ENCODE measurements at places on chromosomes 4 and X. TPM values are rescaled to one million over a fixed set of nuclear protein-coding genes. Genes with fewer than 3 reads are reported as not detected.

EVC2 gene
- total RNA-seq: 7.5 TPM

SLITRK4 gene
- total RNA-seq: 9.9 TPM

- no peak for DNase-seq
These were observed 12.9 kb upstream of the SPP1 start for GRCh38 chr4:87962398-87963146.

GRCh38 chr4:122537388-122538135 is 81.0 kb upstream of the IL2 start:
- DNase-seq: no peak

DNA sequence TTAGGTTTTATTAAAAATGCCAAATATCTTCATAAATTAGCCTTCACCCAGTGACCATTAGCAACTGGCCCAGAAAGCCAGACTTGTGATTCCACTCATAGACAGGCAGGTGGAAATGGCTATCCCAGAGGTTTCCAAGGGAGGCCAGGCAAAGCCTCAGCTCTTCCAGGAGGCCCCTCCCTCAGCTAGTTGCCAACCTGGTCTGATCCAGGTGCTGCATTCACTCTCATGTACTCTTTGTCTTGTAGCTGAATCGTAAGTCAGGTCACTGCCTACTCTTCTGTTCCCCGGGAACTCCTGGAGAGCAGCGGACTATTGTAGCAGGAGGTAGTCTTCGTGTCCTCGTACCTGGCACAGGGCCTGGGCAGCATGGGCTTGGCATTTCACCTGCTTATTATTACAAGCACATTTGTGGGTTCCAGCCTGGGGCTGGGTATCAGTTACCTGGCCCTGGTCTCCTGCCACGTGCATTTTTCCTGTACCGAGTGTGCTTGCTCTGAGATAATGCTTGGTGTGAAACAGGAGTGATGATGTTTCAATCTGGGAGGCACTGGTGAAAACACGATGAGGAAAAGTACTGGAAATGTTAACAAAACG is 101.6 kb downstream of the FAM193A start:
- DNase-seq: no peak

TKTL1 gene
- not detected for total RNA-seq

- no peak for DNase-seq
These were observed 85.1 kb upstream of the LCORL start for GRCh38 chr4:18106620-18107019.

ARR3 gene
- not detected for total RNA-seq

- no peak for DNase-seq
These were observed 71.3 kb downstream of the VEGFC start for GRCh38 chr4:176721459-176721858.

DNA sequence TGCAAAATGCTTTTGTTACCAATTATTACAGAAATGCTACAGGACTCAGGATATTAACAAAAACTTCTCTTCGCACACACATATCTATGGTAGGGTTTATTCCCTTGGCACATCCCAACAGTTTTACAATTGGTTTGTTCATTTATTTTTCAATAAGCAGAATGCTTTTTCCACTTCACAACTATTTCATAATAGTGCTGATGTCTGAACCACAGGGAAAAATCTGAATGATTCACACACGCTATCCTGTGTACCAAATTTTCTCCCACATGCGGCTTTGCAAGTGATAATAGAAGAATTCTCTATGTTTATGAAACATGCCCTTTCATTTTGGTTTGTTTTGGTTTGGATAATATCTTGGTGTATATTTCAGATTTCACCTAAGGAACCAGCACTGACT is 725.7 kb upstream of the TENM3 start:
- DNase-seq: no peak
